Mammary epithelial cell (primary cell): ENCODE measurements at places on chromosomes 4 and X.

DNA sequence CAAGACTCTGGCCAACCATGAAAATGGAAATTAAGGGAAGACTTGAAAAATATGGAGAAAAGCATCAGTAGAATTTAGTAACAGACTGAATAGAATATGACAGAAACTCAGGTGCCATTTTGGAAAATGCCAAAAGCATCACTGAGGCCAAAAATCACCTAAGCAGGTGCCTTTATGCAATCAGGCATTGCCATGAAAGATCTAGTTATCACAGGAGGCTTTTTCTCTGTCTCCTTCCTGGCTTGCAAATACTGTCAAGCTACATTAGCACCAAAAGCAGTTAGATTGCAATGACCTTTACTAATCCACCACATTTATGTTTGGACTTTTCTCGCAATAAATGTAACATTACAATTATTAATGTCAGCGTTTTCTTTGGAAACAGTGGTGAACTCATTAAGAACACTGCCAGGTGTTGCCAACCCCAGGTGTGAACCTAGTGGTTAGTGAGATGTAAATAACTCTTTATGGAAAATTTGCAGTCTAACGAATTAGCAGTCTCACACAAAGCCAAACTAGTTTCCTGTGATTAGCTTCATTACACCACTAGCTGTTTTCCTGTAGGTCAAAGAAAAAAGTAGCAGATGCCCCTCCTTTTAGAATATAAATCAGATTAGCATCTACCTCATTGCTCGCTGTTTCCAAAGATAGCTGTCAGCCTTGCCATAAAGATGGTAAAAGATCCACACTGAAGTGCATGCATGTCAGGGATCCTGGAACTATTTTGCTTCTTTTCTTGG lies 1568.4 kb upstream of the TENM3 start:
- DNase-seq, result no peak

DNA sequence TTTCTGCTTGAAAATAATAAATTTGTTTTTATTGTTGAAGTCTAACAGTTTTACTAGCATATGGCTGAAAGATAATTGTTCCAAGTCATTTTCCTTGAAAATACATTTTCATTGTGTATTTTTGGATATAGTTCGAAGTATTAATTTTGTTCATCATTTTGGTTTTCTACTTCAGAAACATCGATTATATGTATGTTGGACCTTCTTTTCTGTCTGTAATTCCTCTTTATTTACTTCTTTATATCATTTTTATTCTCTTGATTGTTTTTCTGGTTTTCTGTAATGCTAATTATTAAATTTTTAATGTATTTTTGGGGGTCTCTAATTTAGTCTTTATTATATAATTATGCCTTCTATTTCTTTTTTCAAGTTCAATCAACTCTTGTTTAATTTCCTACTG lies 407.1 kb upstream of the FRG1 start:
- no peak for DNase-seq

DNA sequence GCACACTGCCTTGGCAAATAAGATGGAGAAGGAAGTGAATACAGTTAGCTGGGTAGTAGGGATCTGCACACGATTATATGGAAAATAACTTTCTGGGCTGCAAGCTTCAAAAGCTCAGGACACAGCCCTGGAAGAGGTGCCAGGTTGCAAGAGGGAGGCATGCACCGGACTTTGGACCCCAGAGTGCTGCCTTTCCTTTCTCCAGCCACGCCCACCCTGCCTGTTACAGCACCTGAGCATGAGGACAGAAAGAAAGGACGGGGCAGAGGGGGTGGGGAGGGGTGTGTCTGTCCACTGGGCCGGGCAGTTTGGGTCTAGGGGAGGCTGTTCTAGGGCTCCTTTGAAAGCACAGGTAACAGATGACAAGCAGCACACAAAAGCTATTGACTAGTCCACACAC lies 152.8 kb downstream of the ENPP6 start:
- no peak for DNase-seq

DNA sequence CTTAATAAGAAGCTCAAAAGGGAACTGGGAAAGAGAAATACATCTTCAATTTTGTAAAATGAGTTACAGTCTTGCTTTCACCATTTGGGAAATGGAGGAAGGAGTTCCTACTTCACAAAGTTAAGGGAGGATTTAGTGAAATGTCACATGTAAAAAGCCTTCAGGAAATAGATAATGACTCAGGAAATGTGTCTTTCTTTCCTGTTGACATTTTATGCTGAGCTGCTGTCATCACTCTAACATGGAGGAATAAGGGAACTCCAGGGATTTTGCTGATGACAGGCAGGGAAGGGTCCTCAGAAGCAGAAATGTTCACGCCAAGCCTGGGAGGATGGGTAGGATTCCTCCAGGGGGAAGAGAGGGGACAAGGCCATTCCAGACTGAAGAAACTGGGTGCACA lies 251.1 kb downstream of the USP46 start:
- no peak for DNase-seq

GRCh38 chr4:7771541-7772507 lies 167.8 kb downstream of the AFAP1 start:
- no peak for DNase-seq

- DNase-seq, result peak; percentile 32
Measured at GRCh38 chr4:54971474-54971950, 153.9 kb downstream of the KDR start.

- peak; percentile 35 for DNase-seq
Measured at GRCh38 chr4:22607382-22607781, 85.4 kb upstream of the GBA3 start.

DNA sequence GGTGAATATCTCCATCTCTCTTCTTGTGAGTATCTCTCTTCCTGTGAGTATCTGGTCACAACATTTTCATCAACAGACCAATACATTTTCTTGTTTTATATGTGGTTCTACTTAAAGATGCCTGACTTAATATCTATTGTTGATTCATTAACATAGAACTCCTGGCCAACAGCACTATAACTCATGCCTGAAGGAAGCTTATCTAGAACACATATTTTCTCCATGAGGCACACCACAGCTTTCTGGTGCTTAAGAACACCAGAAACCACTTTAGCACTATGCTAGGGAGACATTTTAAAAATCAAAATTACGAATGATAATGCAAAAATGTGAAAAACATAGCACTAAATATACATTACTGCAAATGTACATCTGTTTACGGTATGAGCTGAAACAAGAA lies 190.4 kb downstream of the GABRB1 start:
- DNase-seq, result peak; percentile 58

GRCh38 chrX:31132821-31133241 lies 61.0 kb upstream of the FTHL17 start:
- DNase-seq, result no peak

DNA sequence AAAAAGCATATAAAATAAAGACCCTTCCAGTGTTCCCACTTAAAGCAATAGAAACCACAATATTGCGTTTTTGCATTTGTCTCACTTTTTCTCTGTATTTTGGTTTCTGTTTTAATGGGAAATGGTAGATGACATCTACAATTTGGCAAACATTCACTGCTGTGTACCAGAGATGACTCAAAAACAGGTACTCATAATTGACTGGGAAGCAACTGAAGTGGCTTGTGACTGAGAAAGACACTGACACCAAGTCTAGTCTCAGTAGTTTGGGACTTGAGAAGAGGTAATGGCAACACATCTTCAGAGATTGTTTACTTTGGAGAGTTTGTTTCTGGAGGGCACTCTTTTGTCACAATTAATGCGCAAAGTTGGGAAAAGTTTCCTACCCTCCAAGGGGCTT lies 42.0 kb downstream of the AREG start:
- no peak for DNase-seq

DNA sequence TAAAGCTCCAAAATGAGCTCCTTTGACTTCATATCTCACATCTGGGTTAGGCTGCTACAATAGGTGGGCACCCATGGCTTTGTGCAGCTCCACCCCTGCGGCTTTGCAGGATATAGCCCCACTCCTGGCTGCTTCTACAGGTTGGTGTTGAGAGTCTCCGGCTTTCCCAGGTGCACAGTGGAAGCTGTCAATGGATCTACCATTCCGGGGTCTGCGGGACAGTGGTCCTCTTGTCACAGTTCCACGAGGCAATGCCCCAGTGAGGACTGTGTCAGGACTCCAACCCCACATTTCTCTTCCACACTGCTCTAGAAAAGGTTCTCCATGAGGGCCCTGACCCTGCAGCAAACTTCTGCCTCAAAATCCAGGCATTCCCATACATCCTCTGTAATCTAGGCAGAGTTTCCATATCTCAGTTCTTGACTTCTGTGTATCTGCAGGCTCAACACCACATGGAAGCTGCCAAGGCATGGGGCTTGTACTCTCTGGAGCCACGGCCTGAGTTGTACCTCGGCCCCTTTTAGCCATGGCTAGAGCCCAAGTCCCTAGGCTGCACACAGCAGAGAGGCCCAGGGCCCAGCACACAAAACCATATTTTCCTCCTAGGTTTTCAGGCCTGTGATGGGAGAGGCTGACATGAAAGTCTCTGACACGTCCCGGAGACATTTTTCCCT lies 342.8 kb downstream of the FAM47B start:
- no peak for DNase-seq

GRCh38 chr4:26271703-26272102 lies 49.1 kb upstream of the RBPJ start:
- no peak for DNase-seq
